ENCODE measurements at places on chromosomes 7 and 10.

DNA sequence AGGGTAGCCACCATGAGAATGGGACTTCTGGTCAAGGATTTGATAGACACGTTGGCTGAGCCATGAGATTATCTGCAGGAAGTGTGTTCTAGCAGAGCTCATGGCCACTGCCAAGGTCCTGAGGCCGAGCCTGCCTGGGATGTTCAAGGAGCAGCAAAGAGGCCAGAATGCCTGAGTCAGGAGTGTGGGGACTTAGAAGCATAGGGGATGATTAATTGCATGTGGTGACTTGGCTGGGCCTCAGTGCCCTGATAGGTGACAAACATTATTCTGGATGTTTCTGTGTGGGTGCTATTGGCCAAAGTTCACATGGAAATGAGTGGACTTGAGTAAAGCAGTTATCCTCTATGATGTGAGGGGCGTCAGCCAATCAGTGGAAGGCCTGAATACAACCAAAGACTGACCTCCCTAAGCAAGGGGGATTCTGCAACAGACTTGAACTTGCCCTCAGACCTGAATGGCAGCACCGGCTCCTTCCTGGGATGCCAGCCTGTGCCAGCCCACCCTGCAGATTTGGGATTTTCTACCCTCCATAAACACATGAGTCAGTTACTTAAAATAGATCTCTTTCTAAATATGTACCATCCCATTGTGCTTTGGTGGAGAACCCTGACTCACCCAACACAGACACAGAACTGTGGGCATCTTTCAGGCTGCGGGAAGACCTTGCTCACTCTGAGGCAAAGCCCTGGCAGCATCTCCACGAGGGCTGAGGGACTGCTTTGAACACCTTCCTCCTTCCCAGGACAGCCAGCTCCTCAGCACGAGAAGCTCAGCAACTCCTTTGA lies 363.9 kb upstream of the MGMT start:
- DNase-seq = no peak

GRCh38 chr7:125084196-125084595 lies 154.6 kb upstream of the POT1 start:
- peak; percentile 14 for DNase-seq

DNA sequence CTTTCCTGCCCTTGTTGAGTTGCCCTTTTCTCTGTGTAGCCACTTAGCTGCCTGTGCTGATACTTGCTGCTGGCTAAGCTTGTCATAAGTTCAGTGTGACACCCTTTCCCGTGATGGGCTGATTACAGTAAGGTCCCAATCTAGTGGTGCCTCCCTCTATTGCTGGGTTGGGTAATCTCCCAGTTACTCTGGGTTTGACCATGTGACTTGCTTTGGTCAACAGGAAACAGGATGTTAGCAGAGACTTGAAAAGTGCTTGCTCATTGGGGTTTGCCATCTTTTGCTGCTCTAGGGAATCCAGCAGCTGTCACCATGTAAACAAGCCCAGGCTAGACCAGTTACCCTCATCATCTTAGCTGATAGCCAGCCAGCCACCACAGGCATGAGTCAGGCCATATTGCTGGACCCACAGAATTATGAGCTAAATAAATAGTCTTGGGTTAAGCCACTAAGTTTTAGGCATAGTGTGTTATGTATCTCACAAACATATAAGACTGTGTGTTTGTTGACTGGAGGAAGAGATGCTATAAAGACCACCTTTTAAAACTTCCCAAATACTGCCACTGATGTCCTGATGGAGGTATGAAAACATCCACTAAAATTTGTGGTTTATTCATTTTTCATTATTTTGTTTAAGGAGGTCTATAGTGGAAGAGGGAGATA lies 4.0 kb upstream of the LEP start:
- no peak for DNase-seq

GRCh38 chr7:19709249-19709578 lies 377 bp upstream of the POLR1F start:
- DNase-seq = no peak

DNA sequence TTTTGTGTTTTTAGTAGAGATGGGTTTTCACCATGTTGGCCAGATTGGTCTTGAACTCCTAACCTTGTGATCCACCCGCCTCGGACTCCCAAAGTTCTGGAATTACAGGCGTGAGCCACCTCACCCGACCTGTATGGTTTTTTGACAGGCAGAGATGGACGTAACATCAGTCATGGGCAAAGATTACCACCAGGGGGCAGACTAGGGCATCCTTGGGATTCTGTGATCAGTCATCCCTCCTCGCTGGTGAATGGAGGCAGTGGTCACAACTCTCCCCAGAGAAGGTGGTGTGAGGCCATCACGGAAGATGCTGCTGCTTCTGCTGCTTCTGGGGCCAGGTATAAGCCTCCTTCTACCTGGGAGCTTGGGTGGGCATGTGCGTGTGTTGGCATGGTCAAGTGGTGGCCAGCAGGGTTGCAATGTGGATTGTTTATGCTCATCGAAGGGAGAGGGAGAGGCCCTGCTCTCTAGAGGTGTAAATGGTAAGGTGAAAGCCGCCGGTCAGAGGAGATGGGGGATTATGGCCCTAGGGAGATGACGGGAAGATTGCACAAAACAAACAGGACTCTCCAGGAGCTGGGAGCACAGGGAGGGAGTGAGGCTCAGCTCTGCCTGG lies 122.7 kb upstream of the PRSS1 start:
- DNase-seq = no peak

DNA sequence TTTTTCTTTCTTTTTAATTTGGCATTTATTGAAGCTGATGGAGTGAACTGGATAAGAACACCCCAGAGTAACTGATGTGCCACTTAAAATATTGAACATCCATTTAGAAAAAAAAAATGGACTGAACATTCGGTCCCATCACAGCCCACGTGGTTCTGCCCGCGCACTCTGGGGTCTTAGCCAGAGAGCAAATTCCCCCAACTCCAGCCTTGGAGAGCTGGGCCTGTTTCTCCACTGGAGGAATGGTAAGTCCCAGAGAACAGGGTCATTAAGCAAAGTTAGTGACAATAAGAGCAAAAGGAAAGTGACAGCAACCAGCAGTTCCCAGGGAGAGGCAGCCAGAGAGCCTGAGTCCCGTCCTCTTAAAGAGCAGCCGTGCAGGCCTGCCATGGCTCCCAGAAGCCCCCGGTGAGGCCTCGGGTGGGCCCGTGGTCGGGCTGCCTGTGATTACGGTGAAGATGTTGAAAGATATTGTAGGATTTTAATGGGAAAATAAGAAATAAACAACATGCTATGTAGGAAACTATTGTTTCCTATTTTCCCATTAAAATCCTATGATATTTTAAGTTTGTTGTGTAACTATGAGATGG lies 487.9 kb upstream of the MKI67 start:
- DNase-seq = no peak

All from umbilical cord (tissue), 2 donors.